ENCODE measurements at places on chromosomes 7 and 10.

DNA sequence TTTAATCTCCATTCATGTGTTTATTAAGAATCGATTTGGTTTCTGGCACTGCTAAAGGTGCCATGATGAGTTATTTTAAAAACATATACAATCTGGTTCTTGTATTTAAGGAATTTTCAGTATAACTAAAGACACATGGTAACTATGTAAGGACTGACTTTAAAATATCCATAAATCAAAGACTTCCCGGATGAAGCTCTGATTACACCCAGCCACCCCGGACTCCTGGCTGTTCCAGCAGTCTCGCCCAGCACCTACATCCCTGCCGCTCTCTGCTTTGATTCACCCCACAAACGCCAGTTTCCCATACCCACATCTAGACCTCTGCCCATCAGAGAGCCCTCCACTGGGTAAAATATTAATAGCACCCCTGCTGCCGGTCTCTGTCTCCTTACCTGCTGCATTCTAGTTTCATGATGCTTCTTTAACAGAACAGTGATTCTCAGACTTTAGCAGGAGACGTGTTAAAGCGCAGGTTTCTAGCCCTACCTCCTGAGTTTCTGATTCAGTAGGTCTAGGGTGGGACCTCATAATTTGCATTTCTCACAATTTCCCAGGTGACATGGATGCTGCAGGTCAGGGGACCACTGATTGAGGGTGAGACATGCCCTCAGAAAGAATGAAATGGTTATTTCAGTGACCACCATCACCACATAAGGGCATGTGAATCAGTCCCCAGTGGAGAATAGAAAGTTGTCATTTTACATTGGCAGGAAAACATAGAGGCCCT, 185.7 kb downstream of the KIAA1217 start:
- DNase-seq: no peak

GRCh38 chr7:42932811-42933591, 825 bp downstream of the MRPL32 start:
- DNase-seq: no peak

- DNase-seq: no peak
Observed at GRCh38 chr10:35643151-35644049, 1.3 kb upstream of the FZD8 start.

DNA sequence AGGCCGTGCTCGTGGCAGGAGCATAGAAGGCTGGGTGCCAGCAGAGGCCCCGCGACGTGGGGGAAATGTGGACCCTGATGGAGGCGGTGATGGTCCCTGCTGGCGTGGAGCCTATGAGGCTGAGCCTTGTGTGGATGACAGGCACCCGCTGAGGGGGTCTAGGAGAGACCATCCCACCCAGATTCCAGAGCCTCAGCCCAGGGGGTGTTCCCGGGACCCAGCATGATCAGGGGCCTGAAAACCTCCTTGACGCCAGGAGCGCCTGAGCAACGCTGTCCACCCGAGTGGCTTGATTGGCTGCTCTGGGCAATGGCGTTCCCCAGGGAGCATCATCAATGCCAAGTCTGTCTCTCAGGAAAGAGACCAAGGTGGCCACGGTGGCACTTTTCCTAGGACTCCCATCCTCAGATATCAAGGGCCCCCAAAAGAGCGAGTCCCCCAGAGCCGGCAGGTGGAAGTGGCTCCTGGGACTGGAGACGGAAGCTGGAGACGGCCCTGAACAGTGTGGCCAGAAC, 61.1 kb downstream of the PWWP2B start:
- DNase-seq: no peak

DNA sequence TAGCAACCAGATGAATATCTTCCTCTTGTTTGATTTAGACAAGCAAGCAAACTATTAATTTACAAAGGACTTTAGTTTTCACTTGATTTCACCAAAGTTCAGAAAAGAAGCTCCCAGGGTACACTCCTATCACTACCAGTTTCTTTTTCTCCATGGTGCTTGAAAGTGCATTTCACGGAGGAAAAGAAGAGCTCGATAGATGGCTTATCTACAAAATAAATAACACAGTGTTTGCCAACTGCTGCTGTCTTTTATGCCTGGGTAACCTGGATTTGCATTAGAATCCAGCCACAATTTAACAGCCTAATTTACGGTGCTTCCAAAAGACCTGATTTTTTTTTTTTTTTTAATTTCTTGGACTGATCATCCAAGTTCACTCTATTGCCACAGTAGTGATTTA, 275.7 kb downstream of the GPR37 start:
- DNase-seq: no peak

DNA sequence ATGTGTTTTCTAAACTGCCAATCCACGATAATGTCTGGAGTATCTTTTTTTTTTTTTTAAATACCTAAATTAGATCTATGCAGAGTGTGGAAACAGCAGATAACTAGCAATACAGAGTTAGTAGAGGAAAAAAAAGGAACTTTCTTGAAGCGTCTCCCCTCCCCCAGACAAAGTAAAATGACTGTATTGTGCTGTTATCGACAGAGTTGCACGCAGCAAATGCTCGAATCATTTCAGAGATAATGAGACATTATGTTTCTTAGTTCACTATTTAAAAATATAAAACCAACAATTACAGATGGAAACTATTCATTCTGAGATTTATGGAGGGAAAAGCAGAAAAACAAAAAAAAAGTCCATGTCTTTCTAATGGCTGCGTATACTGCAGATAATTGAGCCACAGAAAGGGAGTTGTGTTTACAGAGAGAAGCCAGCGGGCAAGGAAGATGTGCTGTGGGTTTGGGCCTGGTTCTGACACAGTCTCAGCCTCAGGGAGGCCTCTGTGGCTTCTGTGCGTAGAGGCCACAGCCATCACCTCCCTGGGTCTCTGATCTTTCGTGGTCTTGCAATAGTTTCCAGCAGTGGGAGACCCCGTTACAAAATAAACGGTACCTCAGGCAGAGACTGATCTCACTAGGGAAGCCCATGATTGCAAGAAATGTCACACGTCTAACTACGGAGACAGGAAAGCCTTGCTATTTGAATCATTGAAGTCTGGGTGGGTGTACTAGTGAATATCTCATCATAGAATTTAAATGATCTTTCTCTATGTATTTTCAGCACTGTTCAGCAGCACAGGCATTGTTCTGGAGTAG, 19.1 kb upstream of the KLF6 start:
- no peak for DNase-seq

GRCh38 chr10:120266022-120266421, 191.0 kb upstream of the PLPP4 start:
- no peak for DNase-seq

DNA sequence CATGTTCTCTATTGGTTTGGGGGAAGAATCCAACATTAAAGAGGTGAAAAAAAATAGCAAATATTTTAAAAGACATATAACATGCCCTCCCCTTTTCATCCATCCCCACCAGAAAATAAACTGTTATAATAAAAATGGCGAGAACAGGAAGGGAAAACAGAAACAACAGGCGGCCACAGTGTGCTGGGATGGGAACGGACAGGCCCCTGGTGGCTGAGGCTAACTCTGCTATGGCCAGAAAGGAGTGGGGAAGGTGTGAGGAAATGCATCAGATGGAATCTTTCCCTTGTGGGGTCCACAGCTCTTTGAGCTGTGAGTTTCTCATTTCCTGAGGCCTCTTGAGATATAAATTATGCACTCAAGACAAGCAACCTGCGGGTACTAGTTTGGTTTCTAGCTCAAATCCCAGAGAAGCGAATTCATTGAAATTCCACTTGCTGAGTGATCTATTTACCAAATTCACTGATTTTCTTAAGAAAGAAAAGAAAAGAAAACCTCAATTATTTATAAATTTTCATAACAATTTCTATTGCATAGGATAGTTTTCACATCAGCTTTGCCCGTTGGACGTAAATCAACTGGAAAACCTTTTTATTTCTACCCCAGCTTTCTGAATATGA, 139.5 kb downstream of the BMPER start:
- DNase-seq: no peak

- DNase-seq: no peak
Observed at GRCh38 chr7:90094030-90094429, 60.2 kb upstream of the STEAP1 start.

- no peak for DNase-seq
Observed at GRCh38 chr10:15606377-15606776, 113.3 kb downstream of the ITGA8 start.

GRCh38 chr10:78007172-78007571, 22.1 kb downstream of the POLR3A start:
- DNase-seq: no peak

DNA sequence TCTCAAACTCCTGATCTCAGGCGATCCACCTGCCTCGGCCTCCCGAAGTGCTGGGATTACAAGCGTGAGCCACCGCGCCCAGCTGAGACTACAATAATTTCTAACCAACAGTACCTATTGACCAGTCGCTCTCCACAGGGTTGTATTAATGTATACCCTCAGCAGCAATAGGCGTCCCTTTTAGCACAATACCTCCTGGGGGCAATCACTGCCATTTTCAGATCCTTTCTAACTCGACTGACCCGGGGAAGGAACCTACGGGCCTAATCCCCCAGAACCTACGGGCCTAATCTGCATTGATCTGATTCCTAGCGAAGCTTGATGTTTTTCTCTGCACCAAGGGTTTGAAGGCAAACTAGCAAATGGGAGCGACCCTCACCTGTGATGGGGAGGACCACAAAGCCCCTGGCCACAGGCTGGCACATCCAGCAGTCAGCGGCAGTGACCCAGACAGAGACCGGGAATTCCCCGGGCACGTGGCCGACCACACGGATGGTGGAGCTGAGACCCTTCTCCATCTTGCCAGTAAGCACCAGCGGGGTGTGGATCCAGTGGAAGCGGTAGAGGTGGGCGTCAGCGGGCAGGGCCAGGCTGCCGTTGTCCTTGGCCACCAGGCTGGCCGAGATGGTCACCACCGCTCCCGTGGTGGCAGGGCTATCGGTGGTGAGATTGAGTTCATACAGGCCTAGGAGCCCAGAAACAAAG, 6.9 kb downstream of the TMEM130 start:
- DNase-seq: no peak

DNA sequence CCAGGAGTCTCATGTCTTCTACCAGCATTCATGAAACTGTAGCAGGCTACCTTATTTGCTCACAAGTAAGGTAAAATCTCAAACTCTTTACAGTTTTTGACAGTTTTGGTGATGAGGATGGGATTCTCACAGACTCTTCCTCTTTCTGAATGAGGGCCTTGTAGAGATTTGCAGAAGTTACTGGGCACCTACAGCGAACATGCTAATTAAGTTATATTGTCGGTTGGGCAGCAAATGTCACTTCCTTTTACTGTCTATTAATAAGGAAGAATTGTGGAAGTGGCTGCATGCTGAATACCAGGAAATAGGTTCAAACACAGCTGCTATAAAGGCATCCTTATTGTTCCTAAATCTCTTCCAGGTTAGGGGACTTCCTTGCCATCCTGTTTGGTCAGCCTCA, 189.6 kb downstream of the DNAJC1 start:
- DNase-seq: no peak

- DNase-seq: no peak
Observed at GRCh38 chr10:73839276-73839966, 28.0 kb upstream of the NDST2 start.

GRCh38 chr10:117543225-117544003, 868 bp downstream of the EMX2 start:
- no peak for DNase-seq

GRCh38 chr7:135681762-135682161, 19.4 kb downstream of the STMP1 start:
- DNase-seq: no peak

DNA sequence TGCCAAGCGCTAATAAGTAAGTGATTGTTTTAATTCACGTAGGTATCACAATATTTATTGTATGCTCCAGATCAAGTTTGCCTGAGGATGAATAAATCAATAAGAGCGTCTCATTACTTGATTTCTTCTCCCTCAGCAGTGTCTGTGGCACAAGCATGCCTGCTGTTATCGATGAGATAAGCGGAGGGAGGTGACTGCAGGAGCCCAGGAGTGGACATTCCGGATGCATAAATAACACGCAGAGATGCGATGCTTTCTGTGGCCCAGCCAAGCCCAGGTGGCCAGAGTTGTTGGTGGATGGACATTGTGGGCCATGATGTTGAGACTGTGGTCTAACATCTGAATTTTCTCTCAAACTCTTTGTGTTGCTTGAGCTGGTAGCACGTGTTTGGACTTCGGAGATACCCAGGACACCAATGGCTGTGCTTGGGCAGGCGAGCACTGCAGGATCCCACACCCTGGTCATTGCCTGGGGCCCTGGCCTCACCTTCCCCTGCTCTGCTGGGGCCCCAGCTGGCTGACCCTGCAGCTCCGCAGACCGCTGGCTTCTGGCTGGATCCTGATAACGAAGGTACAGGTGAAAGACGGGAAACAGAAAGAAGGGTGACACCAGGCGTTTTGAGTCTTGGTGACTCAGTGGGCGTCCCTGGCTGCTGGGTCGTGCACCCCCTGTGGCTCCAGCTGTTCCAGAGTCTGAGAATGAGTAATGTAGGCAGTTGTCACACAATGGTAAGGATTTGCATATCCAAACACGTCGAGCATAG, 31.2 kb upstream of the MNX1 start:
- no peak for DNase-seq

DNA sequence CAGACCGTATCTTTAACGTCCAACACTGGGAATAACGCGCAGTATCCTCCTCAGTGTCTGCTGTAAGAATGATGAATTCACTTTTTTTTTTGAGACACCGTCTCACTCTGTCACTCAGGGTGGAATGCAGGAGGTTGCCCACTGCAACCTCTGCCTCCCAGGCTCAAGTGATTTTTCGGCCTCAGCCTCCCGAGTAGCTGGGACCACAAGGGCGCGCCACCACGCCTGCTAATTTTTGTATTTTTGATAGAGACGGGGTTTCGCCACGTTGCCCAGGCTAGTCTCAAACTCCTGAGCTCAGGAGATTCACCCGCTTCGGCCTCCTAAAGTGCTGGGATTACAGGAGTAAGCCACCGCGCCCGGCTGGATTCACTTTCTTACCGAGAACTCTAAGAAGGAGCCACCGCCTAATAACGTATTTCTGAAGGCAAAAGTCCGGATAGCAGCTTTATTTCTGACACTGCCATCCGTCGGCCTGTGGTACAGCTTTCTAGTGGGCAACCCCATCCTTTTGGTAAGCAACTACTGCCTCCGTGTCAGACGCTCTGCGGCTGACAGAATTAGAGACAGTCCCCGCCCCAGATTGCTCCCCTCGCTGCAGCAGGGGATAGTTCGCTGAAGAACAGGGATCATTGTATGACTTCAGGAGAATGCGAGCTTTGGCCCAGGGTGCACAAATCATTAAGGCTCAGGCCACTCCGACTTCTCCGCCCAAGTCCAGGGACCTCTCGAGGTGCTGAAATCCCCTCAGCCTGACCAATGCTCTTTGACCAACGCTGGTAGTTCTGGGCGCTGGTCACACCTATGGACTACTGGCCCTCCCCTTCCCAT, 662 bp downstream of the POLR3A start:
- no peak for DNase-seq

All from NCI-H1694 (cell line).